ENCODE measurements at places on chromosomes 3 and 15.

DNA sequence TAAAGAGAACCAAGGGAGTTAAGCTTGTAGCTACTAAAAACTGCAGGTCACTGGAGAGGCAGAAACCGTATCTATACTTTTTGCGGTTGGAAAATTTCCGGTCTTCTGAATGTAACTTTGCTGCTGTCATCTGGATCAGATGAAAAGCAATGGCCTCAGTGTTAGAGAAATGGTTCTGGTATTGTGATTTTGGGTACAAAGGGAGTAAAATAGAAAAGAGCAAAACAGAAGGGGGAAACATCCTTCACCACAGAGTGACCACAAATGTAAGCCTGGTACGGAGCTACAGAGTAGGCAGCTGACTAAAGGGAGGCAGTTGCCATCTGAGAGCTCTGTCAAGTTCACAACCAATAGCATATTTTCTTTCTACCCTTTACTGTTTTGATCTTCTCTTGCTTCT is 5.6 kb downstream of the CD96 start:
- no peak for DNase-seq

- no peak for DNase-seq
These were observed 55.6 kb upstream of the ICE2 start for GRCh38 chr15:60534546-60534945.

DNA sequence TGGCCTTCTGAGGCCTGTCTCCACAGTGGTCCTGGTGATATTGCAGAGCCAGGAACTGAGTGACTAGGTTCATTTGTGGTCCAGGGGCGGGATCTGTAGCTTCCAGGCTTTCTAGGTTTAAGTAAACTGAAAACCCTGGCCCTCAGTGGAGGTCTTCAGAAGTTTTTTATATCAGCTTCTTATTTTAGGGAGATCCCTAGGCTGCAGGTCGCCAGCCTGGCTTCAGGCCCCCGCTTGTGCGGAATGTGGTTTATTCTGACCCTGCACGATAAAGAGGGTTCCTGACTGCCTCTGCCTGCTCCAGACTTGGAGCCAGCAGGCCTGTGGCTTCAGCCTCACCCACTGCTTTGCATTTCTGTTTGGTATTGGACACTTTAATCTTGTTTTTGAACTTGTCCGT is 133.9 kb upstream of the PLXNA1 start:
- DNase-seq = no peak

DNA sequence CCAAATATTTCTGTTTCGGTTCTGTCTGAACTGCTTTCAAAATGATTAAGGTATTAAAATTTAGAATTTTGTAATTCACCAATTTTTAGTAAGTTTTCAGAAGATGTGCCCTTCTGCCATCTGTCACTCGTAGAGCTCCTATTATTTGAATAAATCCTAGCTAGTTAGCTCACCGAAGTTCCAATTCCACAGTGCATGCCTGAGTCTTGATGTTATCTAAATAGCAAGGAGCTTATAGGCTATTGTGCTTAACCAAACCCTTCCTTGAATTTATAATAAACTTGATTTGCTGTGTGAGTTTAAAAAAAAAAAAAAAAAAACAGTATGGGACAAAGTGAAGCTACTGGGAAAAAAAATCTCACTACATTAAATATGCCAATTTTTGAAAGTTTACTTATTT is 18.7 kb downstream of the ATP13A3 start:
- no peak for DNase-seq

DNA sequence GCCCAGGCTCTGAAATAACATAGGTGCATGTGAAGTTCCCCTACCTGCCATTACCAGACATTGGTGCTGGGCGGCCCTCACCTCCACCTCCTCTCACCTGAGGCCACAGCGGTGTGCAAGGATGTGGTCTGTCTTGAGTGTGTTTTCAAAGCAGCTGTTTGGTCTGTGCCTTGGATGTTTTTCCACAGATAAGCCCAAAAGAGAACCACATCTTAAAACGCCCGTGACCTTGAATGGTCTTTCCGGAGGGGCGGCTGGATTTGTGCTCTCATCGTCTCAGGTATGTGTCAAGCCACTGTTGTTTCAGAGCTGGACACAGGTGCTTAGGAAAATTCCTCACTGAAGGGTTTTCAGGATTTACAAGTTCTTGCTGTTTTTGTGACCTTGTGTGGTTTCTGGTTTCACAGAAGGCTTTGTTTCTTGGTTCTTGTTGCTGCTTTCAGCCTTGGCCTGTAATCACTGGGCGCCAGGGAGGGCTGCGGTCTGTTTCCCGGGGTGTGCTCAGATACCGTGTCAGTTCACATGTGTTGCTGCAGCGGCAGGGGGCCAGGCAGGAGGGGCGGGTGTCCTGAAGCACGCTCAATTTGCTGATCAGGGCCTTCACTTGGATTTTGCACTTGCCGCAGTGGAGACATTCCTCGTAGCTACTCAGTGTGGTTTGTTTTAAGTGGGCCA is 128.4 kb downstream of the IGF1R start:
- DNase-seq = peak; percentile 52

- peak; percentile 33 for DNase-seq
These were observed 736 bp downstream of the ARHGEF26 start for GRCh38 chr3:154121701-154122551.

DNA sequence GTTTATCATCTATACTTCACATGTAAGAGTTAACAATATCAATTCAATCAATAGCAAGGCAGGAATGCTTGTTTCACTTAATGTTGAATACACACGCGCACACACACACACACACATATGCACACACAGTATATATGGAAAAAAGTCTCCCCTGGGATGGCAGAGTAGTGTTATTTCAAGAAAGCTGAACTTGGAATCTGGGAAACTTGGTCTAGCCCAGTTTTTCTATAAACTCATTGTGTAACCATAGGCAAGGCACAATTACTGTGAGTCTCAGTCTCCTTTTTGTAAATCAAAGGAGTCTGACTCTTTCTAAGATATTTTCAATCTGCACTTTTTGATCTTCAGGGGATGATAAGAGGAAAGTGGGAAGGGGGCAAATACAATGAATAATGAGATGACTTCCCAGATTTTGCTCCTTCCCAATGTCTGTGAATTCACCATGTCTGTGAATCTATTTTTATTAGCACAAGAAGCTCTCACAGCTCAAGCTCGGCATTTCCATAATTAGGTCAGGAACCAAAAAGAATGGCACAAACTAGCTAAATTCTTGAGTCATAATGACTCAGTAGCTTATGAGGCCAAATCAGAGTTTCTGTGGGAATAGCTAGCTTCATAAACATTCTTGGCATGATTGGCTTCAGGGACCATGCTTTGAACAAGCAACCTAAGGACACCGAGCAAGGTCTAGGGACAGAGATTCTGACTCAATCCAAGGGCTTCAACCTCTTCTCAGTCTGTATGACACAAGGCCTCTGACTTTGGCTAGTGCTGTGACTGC is 227.4 kb upstream of the DCBLD2 start:
- no peak for DNase-seq

DNA sequence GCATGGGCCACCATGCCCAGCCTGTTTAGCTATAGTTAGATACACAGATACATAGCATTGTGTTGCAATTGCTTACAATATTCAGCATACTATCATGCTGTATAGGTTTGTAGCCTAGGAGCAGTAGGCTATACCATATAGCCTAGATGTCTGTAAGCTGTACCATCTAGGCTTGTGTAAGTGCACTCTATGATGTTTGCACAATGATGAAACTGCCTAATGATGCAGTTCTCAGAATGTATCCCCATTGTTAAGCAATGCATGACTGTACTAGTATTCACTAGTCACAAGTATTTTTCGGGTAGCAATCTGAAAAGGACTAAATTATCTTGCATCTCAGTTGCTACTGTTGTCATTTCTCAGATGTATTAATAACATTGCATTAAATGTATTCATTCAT is 16.0 kb downstream of the PIGB start:
- no peak for DNase-seq

- DNase-seq = no peak
These were observed 32.6 kb upstream of the NOX5 start for GRCh38 chr15:68981941-68982340.

- peak; percentile 39 for DNase-seq
These were observed 50.6 kb upstream of the SLC6A1 start for GRCh38 chr3:10941972-10942371.

GRCh38 chr3:187136936-187137335 is 2.4 kb downstream of the RPL39L start:
- no peak for DNase-seq

- no peak for DNase-seq
These were observed 10.2 kb upstream of the TMEM212 start for GRCh38 chr3:171832989-171833388.

DNA sequence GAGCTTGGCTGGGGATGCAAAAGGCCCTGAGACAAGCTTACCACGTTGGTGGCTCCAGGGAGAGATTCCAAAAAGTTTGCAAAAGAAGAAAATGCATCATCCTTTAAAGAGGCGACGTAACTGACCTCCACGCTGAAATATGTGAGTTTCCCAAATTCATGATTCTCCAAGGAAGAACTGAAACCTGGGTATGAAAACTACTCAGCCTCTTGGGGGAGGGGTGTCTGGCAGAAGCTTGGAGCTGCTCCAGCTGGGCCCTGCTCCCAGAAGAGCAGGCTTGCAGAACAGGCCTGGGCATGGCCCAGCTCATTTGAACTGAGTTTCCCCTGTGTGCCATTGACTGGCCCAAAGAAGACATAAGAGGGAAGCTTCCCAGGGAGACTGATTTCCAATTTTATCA is 20.5 kb downstream of the CPN2 start:
- DNase-seq = no peak

- DNase-seq = no peak
These were observed 20.5 kb downstream of the SLC9C1 start for GRCh38 chr3:112273536-112273935.

GRCh38 chr15:58465866-58466517 is 34.2 kb downstream of the LIPC start:
- no peak for DNase-seq

DNA sequence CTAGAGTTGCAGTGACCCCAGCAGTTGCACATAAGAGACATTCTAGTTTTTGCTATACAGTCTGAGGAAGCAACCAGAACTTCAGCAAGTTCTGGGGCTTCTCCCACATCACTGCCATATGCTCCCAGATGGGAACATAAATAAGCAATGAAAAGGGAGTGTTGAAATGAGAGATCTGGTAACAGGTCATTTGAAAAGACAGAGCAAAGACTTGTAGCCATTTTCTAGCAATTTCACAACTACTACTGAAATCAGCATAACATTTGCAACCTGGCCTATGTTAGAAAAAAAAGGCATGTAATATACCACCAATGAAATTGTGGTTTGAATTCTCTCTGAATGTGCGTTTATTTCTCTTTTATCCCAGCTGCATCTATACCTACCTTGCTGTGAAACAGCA is 57.5 kb downstream of the NUDT16 start:
- no peak for DNase-seq

DNA sequence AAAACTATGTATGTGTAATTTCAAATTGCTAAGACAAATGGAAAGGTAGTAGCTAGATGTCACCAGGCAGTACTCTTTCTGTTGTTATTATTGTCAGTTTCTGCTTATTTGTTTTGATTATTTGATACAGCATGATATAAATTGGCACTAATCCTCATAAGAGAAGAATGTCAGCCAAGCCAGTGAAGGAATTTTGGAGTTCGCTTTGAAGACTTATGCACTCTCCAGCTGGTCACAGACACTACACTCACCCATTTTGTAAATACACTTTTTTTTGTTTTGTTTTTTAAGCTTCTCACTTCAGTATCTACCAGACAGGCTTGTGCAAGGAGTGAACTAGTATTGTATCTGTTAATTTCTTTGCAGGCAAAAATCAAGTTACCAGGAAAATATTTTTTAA is 180.2 kb upstream of the TTC14 start:
- no peak for DNase-seq

- peak; percentile 78 for DNase-seq
These were observed 127.2 kb upstream of the DPH6 start for GRCh38 chr15:35673093-35673684.

GRCh38 chr3:1288805-1289494 is 196.1 kb downstream of the CNTN6 start:
- no peak for DNase-seq

DNA sequence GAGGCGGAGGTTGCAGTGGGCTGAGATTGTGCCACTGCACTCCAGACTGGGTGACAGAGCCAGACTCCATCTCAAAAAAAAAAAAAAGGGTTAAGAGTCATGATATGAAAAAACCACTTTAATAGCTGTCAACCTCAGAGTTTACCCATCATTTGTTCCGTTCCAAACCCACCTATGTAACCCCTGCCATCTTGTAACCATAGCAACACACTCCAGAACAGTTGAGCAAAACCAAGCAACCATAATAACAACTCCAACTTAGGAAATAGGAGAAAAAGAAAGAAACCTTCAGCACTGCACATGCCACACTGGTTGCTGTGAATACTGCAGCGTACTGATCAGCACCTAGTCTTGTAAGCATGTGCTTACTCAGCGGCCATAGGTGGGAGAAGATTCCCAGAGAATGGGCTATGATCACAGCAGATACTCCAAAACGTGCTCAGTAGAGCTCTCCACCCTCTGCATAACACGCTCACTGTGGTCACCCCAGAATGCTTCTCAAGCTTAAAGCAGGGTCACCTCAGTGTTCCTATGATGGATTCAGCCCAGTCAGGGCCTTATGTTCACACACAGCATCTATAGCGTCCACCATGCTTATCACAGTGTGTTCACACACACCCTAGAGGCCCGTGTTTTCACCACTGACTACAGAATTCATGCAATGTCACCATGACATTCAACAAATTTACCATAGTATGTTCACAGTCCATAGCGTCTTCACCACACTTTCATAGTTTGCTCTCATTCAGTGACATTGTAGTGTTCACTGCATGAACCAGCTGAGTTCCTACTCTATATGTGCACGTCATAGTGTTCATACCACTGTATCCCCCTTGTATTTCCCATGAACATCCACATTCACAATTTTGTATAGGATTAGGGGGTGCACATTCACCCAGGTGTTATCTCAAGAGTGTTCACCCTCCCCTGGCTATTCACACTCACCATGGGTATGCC is 6.5 kb upstream of the CILP start:
- DNase-seq = no peak

DNA sequence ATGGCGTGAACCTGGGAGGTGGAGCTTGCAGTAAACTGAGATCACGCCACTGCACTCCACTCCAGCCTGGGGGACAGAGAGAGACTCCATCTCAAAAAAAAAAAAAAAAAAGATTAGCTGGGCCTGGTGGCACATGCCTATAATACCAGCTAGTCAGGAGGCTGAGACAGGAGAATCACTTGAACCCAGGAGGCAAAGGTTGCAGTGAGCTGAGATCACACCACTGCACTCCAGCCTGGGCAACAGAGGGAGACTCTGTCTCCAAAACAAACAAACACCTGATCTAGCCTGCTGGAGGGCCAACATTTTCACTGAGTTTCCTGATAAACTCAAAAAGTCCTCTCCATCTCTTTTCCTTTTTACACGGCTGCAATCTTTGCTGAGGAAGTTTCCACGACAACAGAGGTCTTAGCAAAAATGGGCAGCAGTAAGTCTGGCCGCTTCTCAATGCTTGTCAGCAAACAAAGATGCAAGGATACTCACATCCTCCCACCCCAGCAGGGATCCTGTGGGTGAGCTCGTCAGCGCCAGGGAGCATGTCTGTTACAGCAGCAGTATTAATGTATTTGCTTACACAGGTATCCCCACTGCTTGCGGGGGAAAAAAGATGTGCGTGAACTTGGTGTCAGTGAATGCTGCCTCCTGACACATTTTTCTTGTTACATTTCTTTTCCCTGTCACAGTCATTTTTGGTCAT is 21.0 kb upstream of the CCDC174 start:
- DNase-seq = no peak

GRCh38 chr15:51878446-51879386 is 49.3 kb downstream of the TMOD3 start:
- DNase-seq = peak; percentile 53

GRCh38 chr3:27720899-27721716 is 1.0 kb downstream of the EOMES start:
- DNase-seq = no peak

- no peak for DNase-seq
These were observed 105.8 kb upstream of the SELENOK start for GRCh38 chr3:53997476-53997875.
